ENCODE measurements at places on chromosomes 1 and 21.

DNA sequence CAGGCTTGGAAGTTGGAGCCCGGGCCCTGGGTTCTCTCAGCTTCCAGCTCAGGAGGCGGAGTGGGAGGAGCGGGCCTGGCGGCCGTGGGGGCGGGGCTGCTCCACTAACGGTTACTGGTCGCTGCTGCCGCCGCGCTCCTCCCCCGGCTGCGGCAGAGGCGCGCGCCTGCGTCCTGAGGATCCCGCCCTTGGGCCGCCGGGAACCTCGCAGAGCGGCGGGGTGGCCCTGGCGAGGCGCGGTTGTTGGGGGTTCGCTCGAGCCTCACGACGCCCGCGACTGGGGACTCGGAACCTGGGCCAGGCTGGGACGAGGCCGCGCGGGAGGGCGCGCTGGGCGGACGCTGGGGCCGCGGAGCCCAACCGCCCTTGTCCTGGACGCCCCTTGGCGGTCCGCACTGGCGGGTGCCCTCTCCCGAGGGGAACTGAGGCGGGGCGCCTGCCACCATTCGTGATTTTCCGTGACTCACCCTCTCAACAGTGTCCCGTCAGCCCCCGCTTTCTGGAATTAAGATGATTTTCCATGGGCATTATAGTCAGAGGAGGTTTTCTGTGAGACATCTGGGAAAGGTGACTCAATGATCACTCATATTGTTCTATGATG, 34.1 kb downstream of the OR2G3 start:
- no peak for DNase-seq

- no peak for DNase-seq
These were observed 3.1 kb upstream of the ZBTB8A start for GRCh38 chr1:32536117-32536516.

DNA sequence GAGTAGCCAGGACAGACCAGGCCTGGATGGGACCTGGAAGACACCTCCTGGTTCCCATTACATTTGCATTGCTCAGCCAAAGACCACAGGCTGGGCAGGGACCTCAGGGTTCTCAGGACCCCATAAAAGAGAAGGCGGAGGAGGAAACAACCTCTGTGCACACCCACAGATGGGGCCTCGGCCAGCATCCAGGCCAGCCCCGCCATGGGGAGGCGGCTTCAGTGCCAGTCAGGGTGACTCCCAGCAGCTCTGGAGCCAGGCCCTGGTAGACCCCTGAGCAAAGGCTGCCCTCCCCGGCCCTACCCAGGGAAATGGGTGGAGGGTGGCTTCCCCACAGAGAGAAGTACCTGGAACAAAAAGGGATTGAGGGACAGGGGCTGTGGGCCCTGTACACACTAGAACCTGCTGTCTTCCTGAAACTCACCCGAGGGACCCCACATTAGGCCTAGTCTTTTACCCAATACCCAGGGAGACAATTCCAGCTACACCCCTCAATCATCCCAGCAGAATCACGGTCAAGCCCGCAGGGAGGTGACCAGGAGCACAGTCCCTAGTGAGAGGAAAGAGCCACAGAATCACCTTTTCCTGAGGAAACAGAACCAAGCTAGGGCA, 64.5 kb downstream of the PSMG1 start:
- no peak for DNase-seq

DNA sequence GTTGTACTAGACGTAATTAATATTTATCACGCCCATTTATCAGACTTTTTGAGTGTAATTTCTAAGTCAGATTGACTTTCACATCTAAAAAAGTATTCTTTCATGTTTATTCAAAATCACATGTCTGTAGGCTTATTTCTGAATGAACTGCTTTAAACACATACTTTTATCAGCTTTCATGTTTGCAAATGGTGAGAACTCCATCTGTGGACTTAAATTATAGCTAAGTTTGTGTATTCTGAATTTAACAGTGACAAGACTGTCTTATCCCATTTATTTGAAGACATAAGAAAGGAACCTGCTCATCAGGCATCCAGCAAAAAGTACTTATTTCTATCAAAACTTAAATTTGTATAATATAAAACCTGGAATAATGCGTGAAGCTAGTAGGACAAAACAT, 69.3 kb downstream of the DENND1B start:
- DNase-seq = no peak

- no peak for DNase-seq
These were observed 27.0 kb downstream of the C1orf216 start for GRCh38 chr1:35691571-35692220.

DNA sequence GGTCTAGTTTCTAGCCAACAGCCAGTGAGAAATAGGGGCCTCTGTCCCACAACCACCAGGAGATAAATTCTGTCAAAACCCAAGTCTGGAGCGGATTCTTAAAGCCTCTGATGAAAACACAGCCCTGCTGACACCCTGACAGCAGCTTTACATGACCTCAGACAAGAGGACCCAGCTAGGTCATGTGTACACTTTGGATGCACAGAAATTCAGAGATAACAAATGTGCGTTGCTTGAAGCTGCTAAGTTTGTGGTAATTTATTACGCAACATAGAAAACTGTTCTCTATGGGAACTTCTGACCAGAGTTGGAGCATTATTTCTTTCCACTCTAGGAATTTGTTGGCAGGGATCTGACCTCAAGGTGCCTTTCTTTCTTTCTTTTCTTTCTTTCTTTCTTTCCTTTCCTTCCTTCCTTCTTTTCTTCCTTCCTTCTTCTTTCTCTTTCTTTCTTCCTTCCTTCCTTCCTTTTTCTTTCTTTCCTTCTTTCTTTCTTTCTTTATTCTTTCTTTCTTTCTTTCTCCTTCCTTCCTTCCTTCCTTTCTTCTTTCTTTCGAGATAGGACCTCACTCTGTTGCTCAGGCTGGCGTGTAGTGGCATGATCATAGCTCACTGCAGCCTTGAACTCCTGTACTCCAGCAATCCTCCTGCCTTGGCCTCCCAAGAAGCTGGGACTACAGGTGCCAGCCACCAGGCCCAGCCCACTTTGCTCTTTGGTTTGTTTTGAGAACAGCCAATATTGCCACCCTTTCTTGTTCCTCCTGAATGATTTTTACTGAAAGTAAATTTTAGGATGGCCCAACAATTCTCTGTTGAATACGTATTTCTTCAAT, 14.9 kb upstream of the HMGCS2 start:
- DNase-seq = no peak

DNA sequence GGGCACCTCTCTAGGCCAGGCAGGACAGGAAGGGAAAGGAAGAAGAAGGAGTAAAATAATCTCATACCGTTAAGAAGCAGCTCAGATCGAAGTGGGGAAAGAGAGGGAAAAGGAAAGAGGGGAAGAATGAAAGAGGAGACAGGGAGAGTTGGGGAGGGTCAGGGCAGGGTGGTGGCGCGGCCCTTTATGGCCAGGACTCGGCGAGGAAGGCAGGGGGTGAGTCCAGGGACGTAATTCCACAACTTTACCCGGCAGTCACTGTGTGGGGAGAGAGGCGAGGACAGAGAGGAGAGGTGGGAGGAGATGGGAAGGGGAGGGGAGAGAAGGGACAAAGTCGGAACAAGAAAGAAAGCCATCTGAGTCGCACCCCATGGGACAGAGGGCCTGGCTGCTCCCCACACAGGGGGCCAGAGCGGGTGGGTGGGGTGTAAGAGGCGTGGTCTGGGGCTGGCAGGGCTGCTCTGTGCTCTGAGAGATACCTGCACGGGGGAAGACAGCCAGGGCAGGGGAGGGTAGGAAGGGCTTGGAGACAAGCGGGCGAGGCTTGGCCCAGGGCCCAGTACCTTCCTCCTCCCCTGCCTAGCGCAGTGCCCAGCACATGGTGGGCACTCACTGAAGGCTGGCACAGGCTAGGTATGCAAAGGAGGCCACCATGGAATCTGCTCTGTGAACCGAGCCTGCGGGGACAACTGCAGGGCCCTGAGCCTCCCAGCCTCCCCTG, 49.4 kb downstream of the KIF21B start:
- no peak for DNase-seq

- DNase-seq = no peak
These were observed 58.6 kb downstream of the NPHS2 start for GRCh38 chr1:179516976-179517705.
